ENCODE measurements at places on chromosomes 2 and 18.

DNA sequence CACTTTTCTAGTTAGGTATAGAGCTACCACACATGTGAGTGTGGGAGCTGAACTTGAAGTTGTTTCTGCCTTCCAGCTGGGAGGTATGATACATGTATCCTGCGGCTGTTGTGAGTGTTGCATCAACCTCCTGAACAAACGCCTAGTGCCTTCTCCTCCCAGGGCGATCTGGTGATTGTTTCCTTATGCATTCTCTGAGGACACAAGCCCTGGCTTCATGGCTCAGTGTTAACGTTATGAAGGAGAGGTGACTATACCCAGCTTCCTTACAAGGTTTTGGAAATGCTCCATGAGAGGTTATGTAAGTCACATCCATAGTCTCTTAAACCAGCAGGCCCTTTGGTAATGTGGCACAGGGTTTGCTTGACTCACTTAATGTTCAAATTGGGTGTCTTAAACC is 64.9 kb downstream of the SPRED2 start:
- no peak for DNase-seq

DNA sequence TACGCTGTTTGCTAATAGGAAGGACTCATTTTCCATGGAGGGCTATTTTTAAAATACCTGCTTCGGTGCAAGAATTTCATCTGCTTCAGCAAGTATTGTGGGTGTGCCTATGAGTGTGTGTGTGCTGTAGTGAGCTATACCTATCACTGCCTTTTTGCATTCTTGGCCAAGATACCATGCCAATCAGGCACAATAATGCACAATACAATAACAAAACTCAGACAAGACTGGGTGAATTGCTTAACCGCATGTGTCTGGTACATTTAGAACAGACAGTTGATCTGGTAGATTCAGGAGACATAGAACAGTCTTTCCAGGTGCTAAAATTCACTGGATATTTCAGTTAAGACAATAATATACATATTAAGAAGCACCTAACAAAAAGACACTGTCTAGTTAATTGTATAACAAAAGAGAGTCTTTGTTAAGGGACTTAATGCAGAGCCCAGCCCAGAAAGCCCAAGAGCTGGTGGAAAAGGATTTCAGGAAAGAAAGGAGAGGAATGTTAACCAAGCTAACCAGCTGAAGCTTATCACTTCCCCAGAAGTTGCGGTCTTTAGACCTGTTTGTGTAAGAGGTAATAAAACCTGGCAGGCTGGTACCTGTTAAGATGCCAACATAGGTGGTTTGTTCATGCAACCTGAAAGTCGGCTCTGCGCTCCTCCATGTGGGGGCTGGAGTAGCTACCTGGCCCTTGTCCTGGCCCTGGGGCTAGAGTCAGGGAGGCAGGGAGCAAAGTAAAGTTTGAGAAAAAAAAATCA is 153.3 kb upstream of the RBMS1 start:
- no peak for DNase-seq

- no peak for DNase-seq
These were observed 105.6 kb upstream of the SALL3 start for GRCh38 chr18:78873926-78874500.

GRCh38 chr2:72347081-72347480 is 199.4 kb upstream of the CYP26B1 start:
- no peak for DNase-seq

DNA sequence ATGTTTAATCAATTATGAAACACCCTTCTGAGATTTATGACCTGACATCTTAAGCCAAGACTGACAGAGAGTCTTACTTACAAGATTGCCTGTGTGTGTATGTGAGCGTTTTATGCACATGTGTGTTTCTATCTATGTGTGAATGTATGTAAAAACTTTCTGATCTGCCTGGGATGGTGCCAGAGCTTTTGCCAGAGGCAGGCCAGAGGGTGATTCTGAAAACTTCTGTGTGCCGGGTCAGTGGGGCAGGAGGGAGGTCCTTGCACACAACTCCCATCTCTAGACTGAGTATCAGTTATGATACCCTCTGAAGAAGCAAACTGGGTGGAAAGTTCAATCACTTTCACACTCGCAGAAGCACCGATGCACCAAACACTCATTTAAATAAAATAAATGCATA is 335.0 kb upstream of the NT5C1B start:
- DNase-seq = no peak

GRCh38 chr2:95294579-95295250 is 2.4 kb upstream of the KCNIP3 start:
- no peak for DNase-seq

DNA sequence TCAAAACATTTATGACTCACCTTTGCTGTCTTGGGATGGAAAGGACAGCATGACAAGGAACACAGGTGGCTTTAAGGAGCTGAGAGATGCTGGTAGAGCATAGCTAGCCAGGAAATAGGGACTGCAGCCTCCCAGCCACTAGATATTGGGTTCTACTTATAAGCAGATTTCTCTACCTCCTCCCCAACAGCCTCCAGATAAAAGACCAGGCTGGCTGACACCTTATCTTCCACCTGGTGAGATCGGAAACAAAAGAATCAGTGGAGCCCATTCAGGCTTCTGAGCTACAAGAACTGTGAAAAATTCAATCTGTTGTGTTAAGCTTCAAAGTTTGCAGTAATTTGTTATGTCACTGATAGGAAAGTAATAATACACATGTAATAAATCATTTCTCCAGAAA is 1278.5 kb upstream of the ZEB2 start:
- DNase-seq = no peak

DNA sequence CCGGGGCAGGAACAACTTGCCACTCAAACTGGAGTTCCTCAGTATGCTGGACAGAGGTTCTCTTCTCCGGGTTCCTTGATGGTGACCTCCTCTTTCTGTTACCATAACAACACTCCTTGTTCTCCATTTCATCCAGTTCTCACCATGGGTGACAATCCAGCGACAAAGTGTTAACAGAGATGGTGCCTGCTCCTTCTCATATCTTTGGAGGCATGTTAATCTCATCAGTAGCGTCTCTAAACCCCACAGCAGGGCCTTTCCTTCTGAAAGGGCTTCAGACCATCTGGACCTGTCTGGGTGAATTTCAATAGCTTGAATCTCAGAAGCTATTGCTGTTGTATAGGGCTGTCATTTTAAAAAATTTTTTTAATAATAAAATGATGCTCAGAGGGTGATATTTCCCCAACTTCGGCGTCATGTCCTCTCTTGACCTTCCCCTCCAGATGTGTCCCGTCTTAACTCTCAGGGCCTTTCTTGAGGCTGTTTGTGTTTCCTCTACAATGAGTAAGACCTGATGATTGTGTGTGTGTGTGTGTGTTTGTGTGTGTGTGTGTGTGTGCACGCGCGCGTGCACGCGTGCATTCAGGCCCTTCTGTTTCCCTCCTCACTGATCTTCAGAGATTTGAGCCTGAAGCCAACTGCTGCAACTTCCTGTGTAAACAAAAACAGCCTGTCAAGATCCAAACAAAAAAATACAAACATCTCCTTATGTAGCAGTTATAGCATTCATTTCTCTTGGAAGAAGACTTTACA is 24.3 kb upstream of the CETN1 start:
- DNase-seq = no peak

All from H7 (cell line).